ENCODE measurements at places on chromosomes 7 and 10.

- DNase-seq: no peak
Measured at GRCh38 chr10:118590334-118590733, 5.1 kb downstream of the PRLHR start.

- DNase-seq: no peak
Measured at GRCh38 chr10:133592716-133593115, 27.3 kb upstream of the SYCE1 start.

DNA sequence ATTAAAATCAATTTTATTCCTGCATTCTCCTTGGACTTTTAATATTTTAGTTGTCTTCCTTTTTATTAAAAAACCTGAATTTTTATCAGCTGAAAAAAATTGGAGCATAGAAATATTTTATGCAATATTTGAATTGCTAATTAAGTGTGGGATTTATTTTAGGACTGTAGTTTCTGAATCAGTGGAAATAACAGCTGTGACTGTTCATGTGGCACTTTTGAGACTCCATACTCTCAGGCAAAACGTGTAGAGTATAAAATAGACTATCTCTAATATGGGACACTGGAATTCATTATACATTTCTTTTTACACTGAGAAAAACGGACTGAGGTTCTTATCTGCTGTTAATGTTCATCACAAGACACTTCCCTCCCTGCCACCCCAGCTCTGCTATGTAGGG, 558.3 kb upstream of the TPK1 start:
- no peak for DNase-seq

DNA sequence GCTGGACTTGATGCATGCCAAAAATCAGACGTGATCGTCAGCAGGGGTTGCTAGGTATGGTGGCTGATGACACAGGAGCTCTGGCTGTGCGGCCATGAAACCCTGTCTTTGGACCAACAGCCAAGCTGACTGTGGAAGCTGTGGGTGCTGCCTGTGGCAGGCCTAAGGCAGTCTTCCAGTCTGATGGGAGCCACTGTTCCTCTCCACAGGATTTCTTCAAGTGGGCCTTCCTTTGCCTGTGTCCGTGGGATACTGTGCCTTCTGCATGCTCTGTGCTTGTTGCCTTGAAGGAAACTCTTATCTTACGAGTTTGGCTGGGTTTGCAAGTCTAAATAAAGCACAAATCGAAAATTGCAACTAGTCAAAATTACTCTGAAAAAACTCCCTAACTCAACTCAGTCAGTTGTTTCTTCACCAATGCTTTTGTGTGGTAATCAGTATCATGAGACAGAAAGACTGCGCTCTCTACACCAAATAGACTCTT, 101.9 kb upstream of the PDLIM1 start:
- DNase-seq: no peak

DNA sequence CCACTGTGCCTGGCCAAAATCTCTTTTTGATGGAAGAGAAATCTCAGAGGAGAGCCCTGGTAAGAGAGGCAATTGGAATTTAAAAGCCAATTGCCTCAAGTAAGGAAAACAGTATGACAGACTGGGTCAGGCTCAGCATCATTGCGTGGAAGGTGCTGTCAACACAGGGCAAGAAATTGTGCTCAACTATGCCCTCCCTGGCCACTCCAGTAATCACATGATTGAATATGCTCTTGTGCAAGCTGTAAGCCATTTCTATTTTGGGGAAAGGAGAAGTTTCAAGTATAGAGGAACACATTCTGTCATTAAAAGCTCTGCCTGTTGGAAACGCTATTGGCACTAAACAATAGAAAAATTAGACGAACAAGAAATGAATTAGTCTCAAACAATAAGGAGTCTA, 1127.7 kb downstream of the REEP3 start:
- no peak for DNase-seq

DNA sequence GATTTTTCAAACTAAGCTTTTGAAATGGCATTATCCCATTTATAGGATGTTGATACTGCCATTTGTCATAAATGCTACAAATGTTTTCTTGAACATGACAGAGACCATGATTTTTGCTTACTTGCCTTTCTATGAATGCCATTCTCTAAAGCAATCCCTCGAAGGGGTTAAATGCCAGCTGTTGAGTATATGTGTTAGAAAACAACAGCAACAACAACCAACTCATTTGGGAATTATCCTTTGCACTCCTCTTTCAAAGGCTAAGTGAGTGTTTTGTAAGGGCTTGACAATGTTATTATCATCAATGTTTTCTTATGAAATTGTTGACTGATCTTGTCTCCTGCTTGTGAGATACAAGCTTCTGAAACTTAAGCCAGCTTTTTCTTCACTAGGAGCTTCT, 529.4 kb downstream of the SORCS3 start:
- DNase-seq: no peak

GRCh38 chr10:14146501-14146900, 184.2 kb downstream of the FRMD4A start:
- no peak for DNase-seq

- DNase-seq: no peak
Measured at GRCh38 chr7:40092182-40092581, 42.2 kb downstream of the MPLKIP start.

DNA sequence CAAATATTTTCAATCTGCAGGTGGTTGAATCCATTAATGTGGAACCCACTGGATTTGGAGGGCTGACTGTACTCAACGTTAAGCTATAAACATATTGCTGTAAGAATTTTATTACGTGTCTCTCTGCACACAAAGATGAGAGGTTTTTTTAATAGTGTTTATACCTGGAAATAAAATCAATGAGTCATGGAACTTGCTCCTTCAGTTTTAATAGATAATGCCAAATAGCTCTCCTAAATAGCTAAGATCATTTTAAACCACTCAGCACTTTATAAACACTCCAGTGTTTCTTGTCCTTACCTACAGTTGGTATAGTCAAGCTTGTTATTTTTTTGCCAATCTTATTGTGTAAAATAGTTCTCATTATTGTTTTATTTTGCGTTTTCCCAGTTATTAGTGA, 455.6 kb upstream of the FZD8 start:
- no peak for DNase-seq

GRCh38 chr10:6145166-6145987, 56.5 kb downstream of the RBM17 start:
- no peak for DNase-seq

DNA sequence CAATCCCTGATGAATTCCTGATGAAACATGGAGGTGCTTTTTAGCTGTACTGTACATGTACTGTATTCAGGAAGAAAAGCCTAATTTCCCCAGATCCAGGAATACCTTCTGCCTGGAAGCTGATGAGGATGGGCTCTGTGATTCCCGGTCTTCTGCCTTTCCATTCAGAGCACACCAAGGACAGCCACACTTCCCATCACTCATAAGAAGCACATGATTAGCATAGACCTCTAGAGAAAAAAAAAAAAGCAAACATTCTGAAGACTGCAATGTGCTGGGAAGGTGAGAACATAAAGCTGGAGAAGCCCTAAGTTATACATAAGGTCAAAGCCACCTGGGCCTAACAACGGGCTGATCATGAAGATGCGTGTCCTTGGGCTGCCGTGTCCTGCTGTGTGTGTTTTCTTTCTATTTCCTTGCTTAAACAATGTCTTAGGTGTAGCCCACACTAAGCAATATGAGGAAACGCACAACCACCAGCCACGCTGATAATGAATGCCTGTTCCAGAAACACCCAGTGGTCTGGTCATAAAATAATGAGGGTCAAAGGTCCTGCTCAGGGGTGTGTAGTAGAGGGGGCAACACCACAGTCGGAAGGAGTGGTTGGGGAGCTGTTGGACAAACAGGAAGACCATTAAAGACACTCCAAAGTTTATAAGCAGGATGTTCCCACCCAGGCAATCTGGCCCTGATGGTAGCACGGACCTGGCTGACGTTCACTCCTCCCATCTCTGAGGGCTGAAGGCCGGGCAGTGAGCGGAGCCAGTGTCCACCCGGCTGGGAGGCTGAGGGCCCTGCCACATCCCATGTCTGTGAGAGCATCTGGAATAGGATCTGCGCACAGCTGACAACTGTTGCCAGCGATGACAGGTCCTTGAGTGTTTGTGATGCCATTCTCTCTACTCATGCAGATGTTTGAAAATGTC, 7.9 kb downstream of the PKD1L1 start:
- DNase-seq: no peak

DNA sequence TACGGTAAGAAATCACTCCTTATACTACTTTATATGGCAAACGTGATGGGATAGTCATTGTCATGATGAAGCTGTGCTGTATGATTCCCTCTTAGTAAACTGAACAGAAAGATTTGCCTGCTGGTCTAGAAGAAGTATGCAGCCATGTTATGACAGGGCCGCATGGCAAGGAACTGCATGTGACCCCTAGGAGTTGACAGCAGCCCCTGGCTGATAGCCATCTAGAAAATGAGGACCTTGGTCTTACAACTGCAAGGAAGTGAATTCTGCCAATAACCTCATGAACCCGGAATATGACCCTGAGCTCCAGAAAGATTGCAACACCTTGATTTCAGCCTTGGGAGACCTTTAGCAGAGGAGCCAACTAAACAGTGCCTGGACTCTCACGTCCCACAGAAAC, 193.3 kb downstream of the SEMA3E start:
- DNase-seq: no peak

DNA sequence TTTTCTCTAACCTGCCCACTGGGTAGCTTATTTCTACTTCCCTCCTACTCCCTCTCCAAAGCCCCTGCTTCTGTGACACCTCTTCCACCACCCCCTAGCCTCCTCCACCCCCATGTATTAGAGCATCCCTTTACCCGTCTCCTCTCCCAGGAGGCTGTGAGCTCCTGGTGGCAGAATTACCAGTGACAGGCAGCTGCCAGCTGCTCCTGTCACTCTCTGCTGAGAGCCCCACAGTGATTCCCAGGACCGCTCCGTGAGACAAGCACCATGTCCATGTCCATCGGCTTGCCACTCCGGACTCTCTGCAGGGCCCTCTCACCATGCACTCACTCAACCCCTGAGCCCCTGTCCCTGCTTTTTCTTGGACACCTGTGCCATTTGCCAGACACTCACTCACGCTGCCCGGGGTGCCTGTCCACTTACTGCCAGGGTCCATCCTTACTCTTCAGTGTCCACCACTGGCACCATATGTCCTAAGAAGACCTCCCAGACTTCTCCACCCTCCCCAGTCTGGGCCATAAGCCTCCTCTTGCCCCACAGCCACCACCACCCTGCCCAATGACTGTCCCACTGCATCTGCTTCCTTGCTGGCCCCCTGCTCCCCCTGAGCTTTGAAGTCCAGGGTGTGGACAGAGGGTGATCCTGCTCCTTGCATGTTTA, 9.8 kb downstream of the WDFY4 start:
- DNase-seq: no peak

DNA sequence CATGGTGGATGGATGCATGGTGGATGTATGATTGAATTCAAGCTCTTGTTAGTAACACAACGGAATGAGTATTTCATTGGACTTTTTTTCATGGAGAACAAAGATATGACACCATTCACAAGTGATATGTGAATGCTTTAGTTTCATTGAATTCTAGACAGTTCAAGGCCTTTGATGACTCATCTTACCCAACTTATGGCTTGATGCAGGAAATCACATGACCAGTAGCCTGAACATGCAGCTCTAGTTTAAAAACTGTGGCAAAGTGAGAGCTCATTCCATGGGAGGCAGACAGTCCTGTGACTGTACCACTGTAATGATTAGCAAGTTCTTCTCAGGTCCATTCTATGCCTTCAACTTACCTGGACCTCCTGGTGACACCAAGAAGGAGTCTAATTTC, 1239.3 kb downstream of the TYW1 start:
- no peak for DNase-seq

DNA sequence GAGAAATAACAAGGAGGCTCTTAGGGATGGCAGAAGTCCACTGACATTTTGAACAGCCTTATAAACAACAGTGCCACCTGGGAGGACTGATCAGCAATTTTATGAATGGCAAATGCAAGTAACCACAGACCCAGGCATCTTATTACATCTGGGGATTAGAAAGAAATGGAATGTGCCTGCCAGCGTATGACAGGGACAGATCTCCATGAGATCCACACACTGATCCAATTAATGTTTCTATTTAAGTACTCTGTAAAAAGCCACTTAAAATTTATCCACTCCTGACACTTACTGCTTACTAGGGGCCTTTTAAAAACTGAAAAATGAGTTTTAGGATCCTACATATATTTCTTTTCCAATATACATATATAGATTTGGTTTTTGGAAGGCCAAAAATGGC, 28.6 kb downstream of the PARD3 start:
- DNase-seq: no peak
